HCT116 (cell line): ENCODE measurements at places on chromosomes 5 and 9. TPM values are rescaled to one million over a fixed set of nuclear protein-coding genes. Genes with fewer than 3 reads are reported as not detected.

Gene NUDT12
- total RNA-seq: 15.8 TPM

Gene GARNL3
- total RNA-seq: 8.8 TPM

GRCh38 chr5:44536650-44537260, 147.5 kb upstream of the FGF10 start:
- H3K27ac ChIP-seq: no peak overlapping the region
- no peak overlapping the region for H3K4me3 ChIP-seq
- no peaks in the 10 kb centered on the region for H3K4me1 ChIP-seq
- no peaks in the 10 kb centered on the region for H3K27me3 ChIP-seq
- peak; percentile 53 for DNase-seq

- H3K4me1 ChIP-seq: peaks cover 25% of the 10 kb centered on the region
- peak; percentile 77 for DNase-seq
- peaks cover 36% of the 10 kb centered on the region for H3K36me3 ChIP-seq
Observed at GRCh38 chr9:128688501-128689292, at the start of gene SET. TSS of gene SET (plus strand) at chr9:128689222. CDS start at chr9:128689583, 361 bp downstream.

GRCh38 chr9:132582786-132583583, 579 bp downstream of the BARHL1 start:
- no peak overlapping the region for H3K4me3 ChIP-seq
- peaks cover 4% of the 10 kb centered on the region for H3K27me3 ChIP-seq
- DNase-seq: no peak
- H3K27ac ChIP-seq: no peak overlapping the region
- H3K4me1 ChIP-seq: no peaks in the 10 kb centered on the region

Gene GABRG2
- 5.8 TPM for total RNA-seq

Gene SUSD1
- 7.9 TPM for total RNA-seq

- no peaks in the 10 kb centered on the region for H3K36me3 ChIP-seq
- no peaks in the 10 kb centered on the region for H3K27me3 ChIP-seq
- H3K4me1 ChIP-seq: no peaks in the 10 kb centered on the region
- peak; percentile 39 for DNase-seq
- no peak overlapping the region for H3K27ac ChIP-seq
- no peak overlapping the region for H3K4me3 ChIP-seq
Observed at GRCh38 chr5:151523335-151523734, 67.8 kb downstream of the FAT2 start.

- no peaks in the 10 kb centered on the region for H3K36me3 ChIP-seq
- peaks cover 10% of the 10 kb centered on the region for H3K27me3 ChIP-seq
- no peak overlapping the region for H3K4me3 ChIP-seq
- no peaks in the 10 kb centered on the region for H3K4me1 ChIP-seq
- no peak overlapping the region for H3K27ac ChIP-seq
- DNase-seq: no peak
Observed at GRCh38 chr5:33976307-33976706, 8.2 kb downstream of the SLC45A2 start.

DNA sequence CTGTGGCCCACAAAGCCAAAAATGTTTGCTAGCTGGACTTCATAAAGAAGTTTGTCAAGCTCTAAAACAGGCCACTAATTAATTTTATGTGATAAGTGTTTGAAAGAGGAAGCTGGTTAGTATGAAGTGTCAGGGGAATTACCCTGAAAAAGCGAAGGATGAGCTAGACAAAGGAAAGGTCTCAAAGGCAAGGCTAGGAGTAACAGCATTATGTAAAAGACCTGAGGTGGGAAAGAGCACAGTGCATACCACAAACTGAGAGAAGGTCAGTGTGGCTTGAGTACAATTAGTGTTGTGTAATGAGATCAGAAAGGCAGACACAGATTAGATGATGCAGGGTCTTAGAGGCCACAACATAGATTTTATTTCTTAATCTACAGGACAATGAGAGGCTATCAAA, 29.6 kb downstream of the RC3H2 start:
- no peak overlapping the region for H3K27ac ChIP-seq
- peaks cover 43% of the 10 kb centered on the region for H3K36me3 ChIP-seq
- no peak for DNase-seq
- H3K4me3 ChIP-seq: no peak overlapping the region
- no peaks in the 10 kb centered on the region for H3K27me3 ChIP-seq

- no peaks in the 10 kb centered on the region for H3K36me3 ChIP-seq
- H3K4me3 ChIP-seq: no peak overlapping the region
- peak; percentile 27 for DNase-seq
- H3K4me1 ChIP-seq: no peaks in the 10 kb centered on the region
Observed at GRCh38 chr5:102545175-102545574, 46.4 kb upstream of the SLCO6A1 start.

DNA sequence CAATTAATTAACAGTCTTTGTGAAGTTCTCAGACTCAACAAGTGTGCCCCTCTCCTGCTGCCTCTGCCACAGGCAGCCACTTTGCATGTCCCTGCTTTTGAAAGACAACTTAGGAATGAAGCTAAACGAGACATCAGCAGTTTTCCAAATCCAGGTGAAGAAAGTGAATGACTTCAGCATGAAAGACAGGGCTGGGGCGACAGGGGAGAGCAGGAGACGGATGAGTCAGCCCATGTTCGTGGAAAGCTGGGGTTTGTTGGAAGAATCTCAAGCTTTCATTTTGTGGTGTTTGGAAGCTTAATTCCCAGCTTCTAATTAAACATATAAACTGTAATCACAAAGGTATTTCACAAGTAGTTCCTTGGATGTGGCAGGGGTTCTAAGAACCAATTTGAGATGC, 207.8 kb upstream of the MAP3K1 start:
- no peaks in the 10 kb centered on the region for H3K27me3 ChIP-seq
- no peak for DNase-seq
- H3K4me1 ChIP-seq: no peaks in the 10 kb centered on the region
- H3K4me3 ChIP-seq: no peak overlapping the region

GRCh38 chr9:76571743-76572146, 112.8 kb downstream of the GCNT1 start:
- DNase-seq: no peak
- no peak overlapping the region for H3K27ac ChIP-seq
- no peak overlapping the region for H3K4me3 ChIP-seq
- no peaks in the 10 kb centered on the region for H3K4me1 ChIP-seq
- no peaks in the 10 kb centered on the region for H3K27me3 ChIP-seq
- H3K36me3 ChIP-seq: no peaks in the 10 kb centered on the region

Gene OR1J4
- total RNA-seq: not detected

- H3K36me3 ChIP-seq: no peaks in the 10 kb centered on the region
- H3K4me1 ChIP-seq: peaks cover 7% of the 10 kb centered on the region
- no peak overlapping the region for H3K4me3 ChIP-seq
- H3K27me3 ChIP-seq: no peaks in the 10 kb centered on the region
- no peak for DNase-seq
Observed at GRCh38 chr5:134732819-134733218, 5.5 kb upstream of the CAMLG start.

DNA sequence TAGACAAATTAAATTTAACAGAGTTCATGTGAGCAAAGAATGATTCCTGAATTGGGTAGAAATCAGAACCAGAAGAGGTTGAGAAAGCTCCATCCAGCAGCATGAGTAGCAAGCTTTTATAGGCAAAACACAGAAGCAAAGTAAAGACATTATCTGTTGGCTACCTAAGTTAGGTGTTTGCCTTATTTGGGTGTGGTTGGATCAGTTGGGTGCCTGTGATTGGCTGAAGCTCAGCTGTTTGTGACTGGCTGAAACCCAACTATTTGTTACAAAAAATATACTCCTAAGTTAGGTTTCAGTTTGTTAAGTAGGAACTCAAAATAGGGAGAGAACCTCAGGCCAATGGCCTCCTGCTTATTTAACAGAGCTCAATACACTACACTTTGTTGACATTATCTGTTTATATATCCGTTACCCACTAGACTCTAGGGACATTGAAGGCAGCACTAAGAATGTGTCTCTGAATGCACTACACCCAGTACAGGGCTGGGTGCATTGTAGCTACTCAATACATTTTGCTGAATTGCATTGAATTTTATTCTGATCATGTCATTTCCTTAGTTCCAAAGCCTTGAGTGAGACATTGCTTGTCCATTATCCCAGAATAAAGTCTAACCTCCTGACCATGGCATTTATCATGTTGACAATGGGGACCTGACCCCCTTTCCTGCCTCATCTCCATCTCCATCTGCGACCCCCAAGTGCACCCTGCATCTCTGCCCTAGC, 98.7 kb downstream of the CCDC192 start:
- no peak for DNase-seq
- no peak overlapping the region for H3K27ac ChIP-seq
- H3K36me3 ChIP-seq: no peaks in the 10 kb centered on the region
- H3K4me1 ChIP-seq: no peaks in the 10 kb centered on the region

DNA sequence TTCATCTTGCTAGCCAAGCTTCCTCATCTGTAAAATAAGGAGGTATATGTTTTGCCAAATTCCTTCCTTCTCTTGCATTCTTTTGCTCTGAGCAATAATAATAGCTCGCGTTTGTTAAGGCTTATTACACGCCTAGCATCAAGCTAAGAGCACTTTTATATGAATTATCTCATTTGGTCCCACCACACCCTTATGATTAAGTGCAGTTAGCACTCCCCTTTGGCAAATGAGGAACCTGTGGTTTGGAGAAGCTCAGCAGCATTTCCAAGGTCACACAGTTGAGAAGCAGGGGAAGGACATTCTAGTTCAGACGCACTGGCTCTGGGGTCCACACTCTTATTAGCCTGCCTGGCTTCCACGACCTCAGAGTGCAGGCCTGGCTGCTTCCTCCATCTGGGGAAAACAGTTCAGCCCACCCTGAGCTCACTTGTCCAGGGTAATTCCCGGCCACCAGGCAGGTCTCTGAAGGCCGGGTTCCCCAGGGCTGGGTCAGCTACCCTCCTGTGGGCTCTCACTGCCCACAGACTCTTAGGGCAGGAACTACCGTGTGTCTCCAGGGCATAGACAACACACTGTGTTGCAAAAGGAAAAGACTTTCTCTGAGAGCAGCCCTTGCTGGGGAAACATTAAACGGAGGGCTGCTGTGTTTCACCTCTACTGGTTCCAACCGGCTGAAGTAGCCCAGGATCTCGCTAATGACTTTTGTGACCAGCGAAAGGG, 9.9 kb upstream of the FBP1 start:
- no peaks in the 10 kb centered on the region for H3K27me3 ChIP-seq
- H3K36me3 ChIP-seq: no peaks in the 10 kb centered on the region
- H3K27ac ChIP-seq: no peak overlapping the region
- no peaks in the 10 kb centered on the region for H3K4me1 ChIP-seq
- peak overlapping the region; percentile 6; the same call in 1 of the 2 replicates for H3K4me3 ChIP-seq

Gene EMB
- total RNA-seq: 15.2 TPM

Gene OR1Q1
- total RNA-seq: not detected

Gene SLCO6A1
- total RNA-seq: 0.69 TPM

Gene TAF11L9
- total RNA-seq: not detected

Gene LCN15
- 0.76 TPM for total RNA-seq

Gene DYNC2I2
- 155 TPM for total RNA-seq

GRCh38 chr5:159497221-159497620, 166.9 kb upstream of the IL12B start:
- H3K27me3 ChIP-seq: no peaks in the 10 kb centered on the region
- H3K4me3 ChIP-seq: no peak overlapping the region
- no peak overlapping the region for H3K27ac ChIP-seq
- H3K4me1 ChIP-seq: no peaks in the 10 kb centered on the region
- DNase-seq: no peak
